Testis (tissue), 5 donors: ENCODE measurements at places on chromosomes 5 and 9. TPM values are rescaled to one million over a fixed set of nuclear protein-coding genes. Genes with fewer than 3 reads are reported as not detected.
A peak's percentile ranks its signal among the peaks of the same experiment; 100 is the strongest.

The PTCD2 gene
- 8.2 TPM for total RNA-seq

The ZNF462 gene
- 53.2 TPM for total RNA-seq

The SLC25A2 gene
- 4.4 TPM for total RNA-seq

The CFAP90 gene
- total RNA-seq, result 33.0 TPM

The TTC23L gene
- total RNA-seq, result 16.9 TPM

DNA sequence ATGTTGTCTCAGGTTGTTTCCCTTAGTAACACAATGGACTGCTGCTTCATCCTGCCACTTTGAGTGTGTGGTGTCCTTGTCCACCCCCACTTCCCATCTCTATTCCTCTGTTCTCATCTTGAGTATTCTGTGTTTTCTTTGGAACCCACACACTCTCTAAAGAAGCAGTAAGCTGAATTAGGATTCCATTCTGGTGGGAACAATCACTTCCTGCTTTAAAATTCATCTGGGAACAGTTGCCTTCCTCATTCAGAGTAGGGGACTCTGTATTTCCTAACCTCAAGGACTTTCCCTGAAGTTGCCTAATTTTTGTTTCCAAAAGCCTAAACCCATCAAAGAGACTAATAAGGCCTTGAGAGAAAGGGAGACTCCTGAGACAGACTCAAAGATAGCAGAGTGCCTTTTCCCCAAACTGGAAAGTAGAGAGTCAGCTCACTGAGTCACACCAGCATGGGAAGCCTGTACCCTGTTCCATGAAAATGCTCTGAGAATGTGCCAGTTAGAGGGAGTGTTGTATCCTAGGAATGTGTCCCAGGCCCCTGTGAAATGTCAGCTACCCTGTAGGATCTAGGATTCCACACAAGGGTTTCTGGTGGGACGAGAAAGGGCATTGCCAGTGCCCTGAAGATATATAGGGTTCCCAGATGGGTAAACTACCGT lies 63.6 kb downstream of the CCDC192 start:
- no peak for DNase-seq

GRCh38 chr5:93676704-93677103 lies 64.7 kb downstream of the POU5F2 start:
- no peak for DNase-seq

DNA sequence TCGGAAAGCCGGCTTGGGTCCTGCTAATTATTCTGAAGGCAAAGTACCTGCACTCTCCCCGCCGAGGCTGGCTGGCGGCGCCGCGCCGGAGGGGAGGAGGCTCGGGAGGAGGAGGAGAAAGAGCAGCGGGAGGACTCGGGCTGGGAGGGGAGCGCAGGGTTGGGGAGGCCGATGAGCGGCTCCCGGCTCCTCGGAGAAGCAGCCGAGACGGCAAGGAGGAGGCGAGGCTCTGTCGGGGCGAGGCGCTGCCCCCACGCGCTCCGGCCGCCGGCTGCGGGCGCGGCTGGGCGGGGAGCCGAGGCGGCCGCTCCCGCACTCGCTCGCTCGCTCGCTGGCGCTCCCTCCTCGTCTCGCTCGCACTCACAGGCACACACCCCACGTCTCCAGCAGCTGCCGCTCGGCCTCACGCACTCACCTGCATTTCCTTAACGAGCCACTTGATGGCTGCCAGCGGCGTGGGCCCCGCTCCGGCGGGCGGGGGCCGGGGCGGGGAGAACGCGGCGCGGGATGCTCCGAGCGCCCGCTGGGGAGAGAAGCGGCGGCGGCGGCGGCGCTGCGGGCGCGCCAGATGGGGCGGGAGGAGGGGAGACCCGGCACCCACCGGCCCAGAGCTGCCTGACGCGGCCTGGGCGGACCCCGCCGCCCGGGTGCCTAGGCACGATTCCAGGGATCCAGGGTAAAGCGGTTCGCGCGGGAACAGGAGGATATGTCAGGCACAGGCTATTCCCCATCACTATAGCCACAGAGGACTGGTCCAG lies at the start of gene PTPRD:
Gene PTPRD (minus strand): TSS at position 362 of the 758 bp plus-strand sequence.
- DNase-seq, result peak; percentile 44

DNA sequence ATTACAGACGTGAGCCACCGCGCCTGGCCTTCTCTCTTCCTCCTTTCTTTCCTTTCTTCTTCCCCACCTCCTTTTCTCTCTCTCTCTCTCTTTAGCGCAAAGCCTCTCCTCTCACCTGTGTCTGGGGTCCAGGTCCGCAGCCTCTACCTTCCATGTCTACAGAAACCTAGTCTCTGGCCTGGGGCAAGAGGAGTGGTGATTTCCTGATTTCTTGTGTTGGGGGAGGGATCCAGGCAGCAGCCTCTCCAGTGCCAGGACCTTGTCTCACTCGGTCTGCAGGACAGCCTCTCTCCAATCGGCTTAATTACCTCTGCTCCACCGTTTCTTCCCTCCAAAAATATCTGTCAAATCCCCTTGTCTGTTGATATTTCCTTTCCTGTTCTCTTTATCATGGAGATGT lies 16.1 kb upstream of the FAM120A start:
- no peak for DNase-seq

DNA sequence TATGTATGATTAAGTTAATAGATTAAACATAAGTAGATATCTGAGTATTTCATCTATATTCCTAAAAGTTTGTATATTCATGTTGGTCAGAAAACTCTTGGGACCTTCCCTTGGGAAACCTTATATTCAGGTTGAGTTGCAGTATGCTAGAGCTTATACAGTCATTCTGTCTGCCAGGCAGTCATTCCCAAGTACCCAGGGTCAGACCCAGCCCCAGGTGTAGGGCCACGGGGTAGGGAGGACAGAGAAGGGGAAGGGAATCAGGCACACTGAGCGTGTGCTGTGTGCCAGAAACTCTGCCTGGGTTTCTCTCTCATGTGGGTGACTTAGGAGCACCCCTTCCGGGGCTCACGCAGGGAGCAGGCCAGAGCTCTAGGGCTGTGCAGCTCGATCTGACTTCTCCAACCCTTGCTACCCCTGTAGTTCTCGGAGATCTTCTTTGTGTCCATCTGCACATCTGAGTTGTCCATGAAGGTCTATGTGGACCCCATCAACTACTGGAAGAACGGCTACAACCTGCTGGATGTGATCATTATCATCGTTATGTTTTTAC lies 28.2 kb downstream of the CATSPER3 start:
- DNase-seq, result no peak

- DNase-seq, result peak; percentile 18
Measured at GRCh38 chr5:131171276-131171810, 599 bp downstream of the LYRM7 start.

GRCh38 chr5:68033029-68033428 lies 182.5 kb upstream of the PIK3R1 start:
- no peak for DNase-seq

DNA sequence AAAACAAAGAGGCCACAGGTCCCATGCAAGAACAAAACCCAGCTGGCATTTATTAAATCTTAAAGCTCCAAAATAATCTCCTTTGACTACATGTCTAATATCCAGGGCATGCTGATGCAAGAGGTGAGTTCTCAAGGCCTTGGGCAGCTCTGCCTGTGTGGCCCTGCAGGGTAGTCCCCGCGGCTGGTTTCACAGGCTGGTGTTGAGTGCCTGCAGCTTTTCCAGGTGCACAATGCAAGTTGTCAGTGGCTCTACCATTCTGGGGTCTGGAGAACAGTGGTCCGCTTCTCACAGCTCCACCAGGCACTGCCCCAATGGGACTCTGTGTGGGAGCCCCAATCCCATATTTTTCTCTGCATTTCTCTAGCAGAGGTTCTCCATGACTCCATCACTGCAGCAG lies 54.4 kb upstream of the HCN1 start:
- no peak for DNase-seq

DNA sequence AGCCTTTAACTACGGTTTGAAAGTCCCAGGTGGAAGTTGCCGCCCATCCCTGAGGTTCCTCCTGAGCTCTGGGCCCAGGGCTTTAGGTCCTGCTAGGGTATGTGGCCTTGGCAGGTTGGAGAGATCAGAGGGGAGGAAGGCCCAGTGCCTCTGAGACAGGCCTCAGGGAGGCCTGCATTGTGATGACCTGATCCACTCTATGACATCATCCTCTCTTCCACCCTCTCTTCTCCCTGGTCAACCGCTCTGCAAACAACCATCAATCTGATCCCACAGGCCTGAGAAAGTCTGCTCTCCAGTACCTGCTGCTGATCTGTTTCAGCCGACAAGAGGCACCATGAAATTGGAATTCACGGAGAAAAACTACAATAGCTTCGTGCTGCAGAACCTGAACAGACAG lies at the start of gene CCIN:
Gene CCIN (plus strand): TSS at position 223 of the 400 bp plus-strand sequence. CDS start 115 bp downstream, at position 338.
- no peak for DNase-seq

- no peak for DNase-seq
Measured at GRCh38 chr5:91848453-91848852, 465.3 kb upstream of the ARRDC3 start.

DNA sequence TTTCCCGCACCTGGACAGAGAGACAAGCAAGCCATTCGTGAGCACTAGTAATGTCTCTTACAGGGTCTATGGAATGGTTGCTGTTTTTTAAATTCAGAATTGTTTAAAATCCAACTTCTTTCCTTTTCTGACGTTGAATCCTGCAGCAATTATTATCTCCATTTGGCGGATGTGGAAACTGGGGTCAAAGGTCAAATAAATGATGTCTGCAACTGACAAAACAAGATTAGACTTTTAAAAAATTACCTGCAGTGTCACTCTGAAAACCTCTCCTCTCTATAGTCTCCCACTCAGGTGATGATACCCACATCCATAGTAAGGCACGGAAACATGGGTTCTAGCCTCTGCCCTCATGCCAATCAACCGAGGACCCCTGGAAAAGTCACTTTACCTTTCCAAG lies 142.7 kb upstream of the SMIM23 start:
- no peak for DNase-seq

DNA sequence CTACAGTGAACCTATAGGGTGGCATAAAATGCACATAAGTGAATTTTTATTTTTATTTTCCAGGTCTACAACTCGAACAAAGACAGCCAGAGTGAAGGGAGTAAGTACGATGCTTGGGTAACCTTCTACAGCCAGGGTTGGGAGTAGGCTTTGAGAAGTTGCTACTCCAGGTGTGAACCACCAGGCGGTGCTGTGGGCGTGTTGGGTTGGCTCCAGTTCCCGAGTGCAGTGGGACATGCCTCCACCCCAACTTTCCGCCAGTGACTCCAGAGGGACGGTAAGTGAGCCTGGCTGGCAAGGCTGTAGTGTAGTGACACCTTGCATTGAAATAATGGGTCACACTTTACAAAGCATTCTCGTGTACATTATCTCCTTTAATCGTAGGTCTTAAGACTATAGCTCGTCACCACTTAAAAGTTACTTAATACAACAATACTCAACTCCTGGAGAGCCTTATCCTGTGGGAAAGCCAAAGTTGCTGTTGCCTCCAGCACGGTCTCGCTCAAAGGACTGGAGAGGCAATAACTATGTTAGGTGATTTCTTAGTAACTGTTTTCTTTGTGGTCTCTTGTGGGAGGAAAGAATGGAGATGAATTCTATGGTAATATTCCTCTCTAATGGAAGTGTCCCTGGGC lies 244.0 kb downstream of the ARHGAP26 start:
- DNase-seq, result peak; percentile 26

DNA sequence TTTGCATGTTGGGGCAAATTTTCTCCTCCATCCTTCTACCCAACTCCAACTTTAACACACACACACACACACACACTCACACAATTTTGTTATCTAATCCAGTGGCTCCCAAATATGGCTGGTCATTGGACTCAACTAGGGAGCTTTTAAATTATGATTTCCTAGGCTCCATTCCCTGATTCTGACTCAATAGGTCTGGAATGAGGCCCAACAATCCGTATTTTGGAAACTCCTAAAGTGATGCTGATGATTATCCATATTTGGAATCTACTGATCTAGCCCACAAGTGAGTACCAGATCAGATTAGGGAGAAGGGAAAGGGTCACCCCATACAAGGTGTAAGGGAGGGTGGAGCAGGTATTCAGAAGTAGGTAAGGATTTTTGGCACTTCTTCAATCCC lies 309.7 kb downstream of the TLE1 start:
- no peak for DNase-seq

DNA sequence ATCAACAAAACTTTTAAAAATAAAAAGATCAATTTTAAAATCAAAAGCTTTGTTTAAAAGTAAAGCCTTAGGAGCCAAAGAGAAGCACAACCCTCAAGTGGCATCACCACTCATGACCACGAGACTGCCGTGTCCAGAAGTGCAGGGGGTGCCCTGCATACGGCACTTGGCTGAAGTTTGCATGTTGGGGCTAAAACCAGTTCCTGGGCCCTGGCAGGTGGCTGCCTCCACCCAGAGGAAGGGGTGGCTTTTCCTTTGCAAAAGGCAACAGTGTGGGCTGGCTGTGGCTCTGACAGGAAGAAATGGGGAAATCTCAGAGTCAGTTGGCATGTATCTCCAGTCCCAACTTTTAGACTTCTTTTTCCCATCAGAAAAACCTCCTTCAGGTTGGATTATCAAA lies 15.3 kb downstream of the TRMO start:
- DNase-seq, result no peak

- no peak for DNase-seq
Measured at GRCh38 chr5:6623228-6623627, 9.6 kb downstream of the NSUN2 start.

DNA sequence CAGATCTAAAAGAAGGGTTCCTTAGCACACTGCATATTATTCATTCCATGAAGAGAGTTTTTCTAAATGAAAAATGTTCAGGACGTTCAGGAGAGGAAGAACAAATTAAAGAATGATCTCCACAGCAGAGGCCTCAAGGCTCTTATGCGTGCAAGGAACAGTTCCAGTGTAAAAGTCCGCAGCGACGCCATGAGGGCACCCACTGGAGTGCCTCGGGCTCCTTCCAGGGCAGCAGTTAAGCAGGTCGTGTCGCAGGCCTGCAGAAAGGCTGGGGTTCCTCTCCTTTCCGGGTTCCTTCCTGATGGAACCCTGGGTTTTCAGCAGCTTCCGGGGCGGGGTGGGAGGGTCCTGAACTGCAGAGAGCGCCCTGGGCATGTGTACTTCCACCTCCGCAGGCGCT lies 87.1 kb upstream of the SELENOP start:
- DNase-seq, result no peak

GRCh38 chr9:95268681-95269080 lies 48.8 kb downstream of the FANCC start:
- peak; percentile 32 for DNase-seq

DNA sequence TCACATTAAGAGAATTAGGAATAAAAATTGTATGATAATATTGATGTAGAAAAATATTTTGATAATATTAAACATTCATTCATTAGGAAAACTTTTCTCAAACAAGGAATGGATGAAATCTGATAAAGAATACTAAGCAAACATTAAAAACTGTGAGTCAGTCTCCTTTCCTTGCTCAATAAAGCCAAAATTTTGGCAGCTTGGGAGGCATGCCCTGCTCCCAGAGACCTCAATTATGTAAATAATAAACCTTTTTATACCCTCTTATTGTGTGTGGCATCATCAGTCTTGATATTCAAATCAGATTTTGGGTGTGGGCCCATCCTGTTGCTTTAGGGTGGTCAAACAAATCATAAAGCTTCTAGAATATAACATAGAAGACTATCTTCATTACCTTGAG lies 36.6 kb upstream of the CCL21 start:
- no peak for DNase-seq
